HFFc6 (cell line): ENCODE measurements at places on chromosomes 11 and 22. TPM values are rescaled to one million over a fixed set of nuclear protein-coding genes. Genes with fewer than 3 reads are reported as not detected.

DNA sequence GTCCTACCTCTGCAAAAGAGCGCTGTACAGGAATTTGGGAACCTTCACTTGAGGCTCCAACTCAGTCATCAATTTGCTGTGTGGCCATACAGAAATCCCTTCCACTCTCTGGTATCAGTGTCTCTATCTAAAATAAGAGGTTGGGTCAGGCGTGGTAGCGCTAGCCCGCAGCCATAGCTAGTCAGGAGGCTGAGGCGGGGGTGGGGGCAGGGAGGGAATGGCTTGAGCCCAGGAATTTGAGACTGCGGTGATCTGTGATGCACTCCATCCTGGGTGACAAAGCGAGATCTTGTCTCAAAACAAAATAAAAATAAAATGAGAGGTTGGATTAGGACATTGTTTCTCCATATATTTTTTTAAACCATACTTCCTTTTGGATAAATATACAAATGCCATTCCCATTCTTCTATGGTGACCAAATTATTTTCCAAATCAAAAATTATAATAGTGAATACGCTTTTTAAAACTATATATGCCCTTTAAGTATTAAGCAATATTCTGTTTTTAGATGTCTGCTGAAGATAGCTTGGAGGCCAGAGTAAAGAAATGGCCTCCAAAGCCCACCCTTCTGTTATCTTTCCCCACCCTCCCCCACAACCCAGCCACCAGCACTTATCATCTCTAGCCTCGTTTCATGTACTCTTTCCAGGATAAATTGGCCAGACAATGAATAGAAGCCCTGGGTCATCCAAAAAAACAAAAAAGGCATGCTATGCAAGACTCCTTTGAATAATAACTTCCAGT is 87.2 kb downstream of the PLEKHA7 start:
- H3K27ac ChIP-seq: no peak overlapping the region

DNA sequence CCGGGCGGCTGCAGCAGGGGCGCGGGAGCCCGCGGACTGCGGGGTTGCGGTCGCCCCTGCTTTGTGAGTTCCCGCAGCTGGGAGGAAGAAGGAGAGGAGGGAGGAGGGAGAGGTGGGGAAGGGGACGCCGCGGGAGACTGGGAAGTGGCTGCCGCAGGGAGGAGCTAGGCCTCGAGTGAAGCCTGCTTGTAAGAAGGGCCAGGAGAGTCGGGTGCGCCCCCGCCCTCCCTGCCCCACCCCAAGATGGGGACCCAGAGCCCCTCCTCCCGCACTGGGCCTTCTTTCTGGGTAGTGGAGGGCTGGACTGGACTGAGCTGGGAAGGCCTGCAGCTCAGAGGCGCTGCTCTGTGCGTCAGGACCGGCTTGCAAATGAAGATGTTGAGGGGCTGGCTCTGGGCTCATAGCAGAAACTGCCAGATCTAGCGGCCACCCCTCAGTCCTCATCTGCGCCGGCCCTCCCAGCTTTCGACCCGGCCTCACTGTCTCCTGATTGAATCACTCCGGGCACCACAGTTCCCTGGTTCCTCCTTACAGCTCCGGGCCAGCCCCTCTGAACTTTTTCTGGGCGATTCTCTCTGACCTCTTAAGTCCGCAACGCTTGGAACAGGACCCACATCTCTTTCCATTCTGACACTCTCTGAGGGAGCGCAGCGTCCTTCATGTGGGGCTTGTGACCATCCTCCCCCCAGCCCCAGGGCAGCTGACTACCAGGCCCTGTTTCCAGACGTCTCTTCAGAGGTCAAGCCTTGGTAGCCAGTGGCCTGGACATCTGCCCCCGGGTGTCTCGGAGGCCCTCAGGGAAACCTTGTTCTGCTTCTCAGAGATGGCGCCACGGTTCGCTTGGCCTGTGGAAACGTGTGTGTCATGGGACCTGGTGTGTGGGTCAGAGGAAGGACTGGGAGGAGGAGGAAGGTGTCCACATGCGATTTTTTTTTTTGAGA is 21.9 kb downstream of the SERPINH1 start:
- peak overlapping the region; percentile 85 for H3K4me3 ChIP-seq
- H3K4me1 ChIP-seq: peaks cover 23% of the 10 kb centered on the region
- no peaks in the 10 kb centered on the region for H3K36me3 ChIP-seq
- H3K27me3 ChIP-seq: peaks cover 14% of the 10 kb centered on the region
- peak overlapping the region; percentile 77 for H3K27ac ChIP-seq

DNA sequence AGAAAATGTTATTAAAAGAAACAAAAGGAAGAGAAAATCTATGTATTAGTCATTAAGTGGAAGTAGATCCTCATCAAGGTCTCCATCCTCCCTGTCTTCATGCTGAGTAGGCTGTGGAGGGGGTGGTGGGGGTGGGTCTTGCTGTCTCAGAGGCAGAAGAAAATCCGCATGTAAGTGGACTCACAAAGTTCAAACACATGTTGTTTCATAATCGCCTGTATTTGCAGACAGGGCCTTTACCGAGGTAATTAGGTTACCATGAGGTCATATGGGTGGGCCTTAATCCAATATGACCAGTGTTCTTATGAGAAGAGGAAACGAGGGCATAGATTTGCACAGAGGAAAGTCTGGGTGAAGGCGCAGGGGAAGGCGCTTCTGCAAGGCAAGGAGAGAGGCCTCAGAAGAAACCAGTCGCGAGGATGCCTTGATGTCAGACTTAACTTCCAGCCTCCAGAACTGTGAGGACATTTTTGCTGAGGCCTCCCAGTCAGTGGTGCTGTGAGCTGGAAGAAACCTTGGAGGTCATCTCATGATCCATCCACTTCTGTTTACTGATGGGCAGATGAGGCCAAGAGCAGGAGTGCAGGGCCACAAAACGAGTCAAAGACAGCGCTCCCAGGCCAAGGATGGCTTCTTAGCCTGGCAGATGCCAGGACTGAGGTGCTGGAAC is 49.3 kb upstream of the THY1 start:
- H3K27ac ChIP-seq: peak overlapping the region; percentile 6; the same call in 1 of the 2 replicates
- H3K4me1 ChIP-seq: peaks cover 42% of the 10 kb centered on the region
- no peak for DNase-seq
- H3K27me3 ChIP-seq: peaks cover 12% of the 10 kb centered on the region
- no peak overlapping the region for H3K4me3 ChIP-seq

Gene TBX10
- total RNA-seq: not detected in 3 replicates

DNA sequence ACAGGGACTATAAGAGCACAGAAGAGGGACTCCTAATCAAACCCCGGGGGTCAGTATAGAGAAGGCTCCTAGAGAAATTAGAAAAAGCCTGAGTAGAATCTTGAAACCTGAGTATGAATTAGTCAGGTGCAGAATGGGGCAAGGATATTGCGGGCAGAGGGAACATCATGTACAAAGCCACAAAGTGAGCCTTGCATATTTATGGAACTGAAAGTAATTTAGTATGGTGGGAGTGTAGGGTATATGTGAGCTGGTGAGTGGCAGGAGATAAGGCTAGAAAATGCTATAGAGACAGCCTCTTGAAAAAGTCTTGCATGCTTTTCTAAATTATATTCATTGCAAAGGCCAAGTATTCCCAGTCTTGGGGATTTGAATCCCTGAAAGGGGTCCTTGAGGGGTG is 93.7 kb downstream of the STIM1 start:
- no peaks in the 10 kb centered on the region for H3K27me3 ChIP-seq
- H3K4me1 ChIP-seq: peaks cover 47% of the 10 kb centered on the region
- no peak overlapping the region for H3K4me3 ChIP-seq
- H3K27ac ChIP-seq: no peak overlapping the region
- DNase-seq: no peak

Gene MS4A7
- not detected in 3 replicates for total RNA-seq

- no peaks in the 10 kb centered on the region for H3K4me1 ChIP-seq
- H3K27ac ChIP-seq: no peak overlapping the region
- H3K27me3 ChIP-seq: peaks cover 49% of the 10 kb centered on the region
- DNase-seq: no peak
- H3K36me3 ChIP-seq: no peaks in the 10 kb centered on the region
Measured at GRCh38 chr22:36942556-36942955, 29.1 kb downstream of the CSF2RB start.

Gene CELSR1
- 6.2 to 7.3 TPM (median 7.1 TPM) in 3 replicates for total RNA-seq

DNA sequence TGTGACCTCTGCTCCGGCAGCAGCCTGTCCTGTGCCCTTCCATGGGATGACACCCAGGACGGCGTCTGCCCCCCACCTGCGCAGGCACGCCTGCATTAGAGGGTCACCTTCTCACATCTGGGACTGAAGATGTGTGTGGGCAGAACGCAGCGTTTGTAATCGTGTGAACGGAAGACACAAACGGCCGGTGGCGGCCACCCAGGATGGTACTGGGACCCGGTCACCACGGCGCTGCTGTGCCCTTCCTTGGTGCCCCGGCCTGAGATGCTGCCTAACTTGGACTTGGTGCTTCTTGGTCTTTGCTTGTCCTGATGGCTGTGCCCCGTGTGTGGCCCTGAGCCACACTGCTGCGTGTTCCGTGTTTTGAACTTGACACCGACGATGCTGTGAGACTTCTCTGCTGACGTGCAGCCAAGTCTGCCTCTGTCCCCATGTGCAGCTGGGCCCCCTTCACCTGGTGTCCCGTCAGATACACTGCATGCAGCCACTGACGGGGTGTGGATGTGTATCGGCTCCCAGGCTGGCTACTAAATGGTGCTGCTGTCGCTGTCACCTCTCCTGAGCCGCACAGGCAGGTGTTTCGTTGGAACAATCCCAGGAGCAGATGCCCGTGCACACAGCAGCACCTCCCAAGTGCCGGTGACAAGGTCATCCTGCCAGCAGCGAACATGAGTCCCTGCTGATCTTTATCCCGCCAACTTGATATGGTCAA is 21.4 kb downstream of the YPEL1 start:
- no peak overlapping the region for H3K4me3 ChIP-seq
- DNase-seq: no peak
- H3K4me1 ChIP-seq: peaks cover 43% of the 10 kb centered on the region
- peaks cover 5% of the 10 kb centered on the region for H3K27me3 ChIP-seq
- H3K36me3 ChIP-seq: no peaks in the 10 kb centered on the region

- peaks cover 4% of the 10 kb centered on the region; the same call in 1 of the 2 replicates for H3K36me3 ChIP-seq
- peaks cover 34% of the 10 kb centered on the region for H3K27me3 ChIP-seq
- no peaks in the 10 kb centered on the region for H3K4me1 ChIP-seq
- no peak overlapping the region for H3K4me3 ChIP-seq
- H3K27ac ChIP-seq: no peak overlapping the region
Measured at GRCh38 chr22:32917577-32918354, 116.3 kb downstream of the TIMP3 start.

DNA sequence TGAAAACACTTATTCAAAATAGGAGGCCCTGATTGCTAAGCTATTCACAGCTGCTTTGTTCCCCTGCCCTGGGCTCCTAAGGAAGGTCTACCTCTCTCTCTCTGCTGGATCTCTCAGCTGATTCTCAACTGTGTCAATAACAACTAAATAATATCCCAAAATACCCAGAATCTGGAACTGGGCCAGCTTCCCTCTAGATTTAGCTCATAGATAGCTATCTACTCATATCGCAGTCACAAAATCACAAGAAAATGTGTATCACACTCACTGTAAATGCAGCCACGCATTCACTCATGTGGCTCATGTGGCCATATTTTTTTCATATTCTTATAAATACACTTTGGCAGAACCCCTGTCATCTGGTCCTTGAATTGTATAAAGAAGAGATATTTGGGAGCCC is 555.1 kb downstream of the OPCML start:
- H3K27ac ChIP-seq: no peak overlapping the region
- H3K36me3 ChIP-seq: no peaks in the 10 kb centered on the region
- H3K27me3 ChIP-seq: peaks cover 11% of the 10 kb centered on the region; the same call in 1 of the 2 replicates

- peaks cover 7% of the 10 kb centered on the region for H3K36me3 ChIP-seq
- no peak overlapping the region for H3K27ac ChIP-seq
- no peak overlapping the region for H3K4me3 ChIP-seq
- H3K27me3 ChIP-seq: peaks cover 2% of the 10 kb centered on the region
- no peak for DNase-seq
Measured at GRCh38 chr11:66264914-66265313, 3.5 kb upstream of the RAB1B start.

GRCh38 chr11:98110030-98110429 is 910.7 kb upstream of the CNTN5 start:
- no peaks in the 10 kb centered on the region; the same call in 1 of the 2 replicates for H3K36me3 ChIP-seq
- no peak overlapping the region for H3K4me3 ChIP-seq
- DNase-seq: no peak
- H3K4me1 ChIP-seq: no peaks in the 10 kb centered on the region; the same call in 1 of the 2 replicates

DNA sequence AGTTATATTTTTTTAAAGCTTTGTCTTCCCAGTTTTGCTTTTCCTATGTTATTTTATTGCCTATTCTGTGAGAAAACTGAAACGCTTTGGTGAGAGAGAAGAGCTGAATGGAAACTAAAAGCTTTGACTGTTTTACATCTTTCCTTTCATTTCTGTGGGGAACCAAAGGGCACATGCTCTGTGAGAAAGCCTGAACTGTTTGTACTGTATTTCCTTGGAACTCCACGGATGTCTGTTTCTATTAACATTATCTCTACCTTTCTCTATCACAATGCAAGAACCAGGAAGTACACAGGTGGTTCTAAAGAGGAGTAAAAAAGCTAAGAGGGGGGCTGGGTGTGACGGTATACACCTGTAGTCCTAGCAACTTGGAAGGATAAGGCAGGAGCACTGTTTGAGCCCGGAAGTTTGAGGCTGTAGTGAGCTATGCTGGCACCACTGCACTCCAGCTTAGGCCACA is 43.8 kb downstream of the CELF1 start:
- H3K4me1 ChIP-seq: peaks cover 87% of the 10 kb centered on the region
- H3K4me3 ChIP-seq: no peak overlapping the region
- H3K27ac ChIP-seq: peak overlapping the region; percentile 48
- H3K36me3 ChIP-seq: peaks cover 8% of the 10 kb centered on the region
- no peaks in the 10 kb centered on the region for H3K27me3 ChIP-seq

GRCh38 chr11:116890193-116890592 is 52.8 kb upstream of the APOA1 start:
- no peak overlapping the region for H3K4me3 ChIP-seq
- H3K27me3 ChIP-seq: no peaks in the 10 kb centered on the region; the same call in 1 of the 2 replicates
- no peak for DNase-seq
- H3K27ac ChIP-seq: peak overlapping the region; percentile 43

DNA sequence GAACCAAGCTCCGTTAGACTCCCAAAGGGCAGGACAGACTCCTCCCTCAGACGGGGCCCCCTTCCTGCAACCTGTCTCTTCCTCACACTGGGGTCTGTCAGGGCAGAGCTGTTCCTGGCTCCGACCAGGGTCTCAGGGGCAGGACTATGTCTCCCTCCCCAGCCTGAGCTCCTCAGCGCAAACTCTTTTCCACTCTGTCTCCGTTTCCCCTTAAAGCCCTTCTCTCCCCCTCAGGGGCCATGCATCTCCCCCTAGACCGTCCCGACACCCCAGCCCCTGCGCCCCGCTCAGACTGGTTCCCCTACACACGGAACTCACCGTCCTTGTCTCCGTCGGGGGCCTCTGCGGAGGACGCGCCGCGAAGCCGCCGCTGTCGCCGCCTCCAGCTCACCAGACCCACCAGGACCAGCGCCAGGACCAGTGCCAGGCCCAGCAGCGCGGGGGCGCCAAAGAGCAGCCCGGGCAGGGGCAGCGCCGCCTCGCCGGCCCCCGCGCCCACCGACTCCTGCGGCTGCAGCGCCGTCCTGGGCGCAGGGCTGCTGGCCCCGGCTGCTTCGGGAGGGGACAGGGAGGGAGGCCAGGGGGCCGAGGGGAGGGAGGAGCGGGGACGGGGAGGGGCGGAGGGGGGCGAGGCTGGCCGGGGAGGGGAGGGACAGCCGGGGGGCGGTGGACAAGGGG is 684 bp downstream of the TNFRSF13C start:
- no peaks in the 10 kb centered on the region for H3K4me1 ChIP-seq
- H3K36me3 ChIP-seq: no peaks in the 10 kb centered on the region
- peaks cover 19% of the 10 kb centered on the region for H3K27me3 ChIP-seq
- peak overlapping the region; percentile 32; the same call in 1 of the 2 replicates for H3K4me3 ChIP-seq
- no peak overlapping the region for H3K27ac ChIP-seq
